Islet precursor cell (in vitro differentiated cells): ENCODE measurements at places on chromosomes 5 and 9.

GRCh38 chr9:97903177-97903576, 19.1 kb downstream of the TRMO start:
- DNase-seq: no peak

GRCh38 chr9:75712700-75713099, 177.8 kb upstream of the PCSK5 start:
- DNase-seq: no peak

DNA sequence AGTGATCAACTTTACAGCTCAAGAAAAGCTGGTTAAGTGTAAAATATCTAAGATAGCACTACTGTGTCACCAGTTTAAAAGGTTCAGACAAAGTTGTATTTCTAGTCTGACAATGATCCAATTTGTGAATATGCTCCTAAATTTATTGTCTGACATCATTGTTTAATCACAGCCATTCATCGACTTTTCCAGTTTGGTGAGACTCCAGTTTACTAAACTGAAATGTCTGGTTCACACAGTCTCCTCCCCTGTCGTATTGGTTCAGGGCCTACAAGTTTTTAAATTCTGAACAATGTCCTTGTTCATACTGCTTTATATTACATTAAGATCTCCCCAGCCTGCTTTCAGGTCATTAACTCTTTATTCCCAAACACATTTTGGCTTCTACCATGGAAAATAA, 161.4 kb downstream of the CHSY3 start:
- no peak for DNase-seq

DNA sequence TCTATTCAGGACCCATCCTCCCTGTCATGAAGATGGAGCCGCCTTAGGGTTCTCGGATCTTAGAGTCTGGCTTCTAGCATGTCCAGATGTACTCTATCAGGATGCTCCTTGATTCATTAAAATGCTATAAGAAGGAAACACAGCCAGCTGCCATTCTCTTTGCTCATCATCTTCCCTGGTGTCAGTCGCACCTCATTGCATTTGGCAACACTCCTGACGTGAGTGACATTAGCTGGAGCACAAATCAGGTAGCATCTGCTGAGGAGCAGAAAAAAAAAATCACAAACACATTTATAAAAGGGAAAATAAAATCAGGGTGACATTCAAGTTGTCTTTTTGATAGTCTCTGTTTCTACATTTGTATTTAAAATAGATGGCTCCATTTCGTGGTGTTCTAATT, 226.1 kb upstream of the NMUR2 start:
- no peak for DNase-seq

GRCh38 chr5:112968411-112969106, 8.0 kb upstream of the DCP2 start:
- no peak for DNase-seq

GRCh38 chr5:166276006-166276405, 2015.4 kb upstream of the WWC1 start:
- DNase-seq: no peak

DNA sequence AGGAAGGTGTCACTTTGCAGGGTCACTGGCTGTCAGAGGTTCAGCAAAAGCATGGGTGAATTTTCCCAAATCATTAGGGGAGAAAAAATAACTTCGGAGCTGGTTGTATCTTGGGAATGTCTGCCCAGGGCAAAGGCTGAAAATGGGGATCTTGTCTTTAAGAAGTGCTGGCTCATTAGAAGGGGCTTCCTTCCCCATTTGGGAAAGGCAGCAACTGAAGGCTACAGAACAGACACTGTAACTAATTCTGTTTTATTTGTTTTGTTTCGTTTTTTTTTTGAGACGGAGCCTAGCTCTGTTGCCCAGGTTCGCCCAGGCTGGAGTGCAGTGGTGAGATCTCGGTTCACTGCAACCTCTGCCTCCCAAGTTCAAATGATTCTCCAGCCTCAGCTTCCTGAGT, 70.3 kb upstream of the PCA3 start:
- DNase-seq: no peak

- no peak for DNase-seq
Measured at GRCh38 chr5:69074664-69075521, 18.9 kb upstream of the SLC30A5 start.

- no peak for DNase-seq
Measured at GRCh38 chr5:81971111-81971711, 612 bp upstream of the ATG10 start.
